ENCODE measurements at places on chromosomes 6 and 20.

DNA sequence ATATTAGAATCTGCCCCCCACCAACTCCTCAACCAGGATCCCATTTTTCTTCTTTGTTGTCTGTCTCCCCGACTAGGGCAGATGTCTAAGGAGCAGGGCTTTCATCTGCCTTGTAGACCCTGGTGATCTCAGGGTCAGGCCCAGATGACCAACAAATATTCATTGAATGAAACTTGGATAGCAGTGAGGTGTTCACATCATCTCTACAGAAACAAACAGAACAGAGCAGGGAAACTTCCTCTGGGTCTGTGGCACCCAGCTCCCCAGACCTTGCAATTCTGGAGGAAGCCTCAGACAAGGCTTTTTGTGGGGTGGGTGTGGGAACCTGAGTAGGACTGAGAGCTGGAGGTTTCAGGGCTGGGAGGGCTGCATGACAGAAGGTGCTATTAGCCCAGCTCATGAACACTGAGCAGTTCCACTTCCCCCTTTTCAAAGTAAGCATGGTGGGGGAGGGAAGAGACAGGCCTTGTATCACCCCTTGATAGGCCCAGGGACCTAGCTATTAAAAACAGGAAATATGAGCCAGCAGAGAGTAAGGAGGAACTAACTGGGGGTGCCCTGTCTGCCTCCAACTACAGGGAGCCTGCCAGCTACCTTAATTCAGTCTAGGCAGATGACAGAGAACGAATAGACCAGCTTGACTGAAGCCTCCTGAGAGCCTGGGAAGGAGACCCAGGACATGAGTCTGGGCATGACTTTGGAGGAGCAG, 37.3 kb upstream of the TOP1 start:
- no peak for DNase-seq

- no peak for DNase-seq
Measured at GRCh38 chr20:62336775-62337557, 30.1 kb downstream of the LAMA5 start.

GRCh38 chr6:150281767-150282166, 87.0 kb upstream of the IYD start:
- no peak for DNase-seq

- no peak for DNase-seq
Measured at GRCh38 chr20:19969507-19970255, 47.5 kb upstream of the NAA20 start.

DNA sequence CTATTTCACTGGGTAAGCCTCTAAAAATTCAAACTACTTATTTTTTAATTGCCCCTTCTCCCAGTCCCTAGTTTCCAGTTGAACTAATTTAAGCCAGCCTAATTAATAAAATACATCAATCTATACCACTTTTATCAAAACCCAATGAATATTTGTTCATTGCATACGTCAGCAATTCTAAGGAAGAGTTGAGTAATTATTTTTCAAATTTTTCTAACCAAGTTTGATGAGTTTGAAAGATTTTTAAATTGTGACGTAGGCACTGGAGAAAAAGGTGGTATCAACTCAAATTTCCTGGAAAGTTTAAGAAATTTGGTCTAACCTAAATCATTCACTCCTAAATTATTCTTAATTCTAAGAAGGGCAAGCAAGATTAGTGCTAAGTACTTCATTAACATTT, 35.7 kb downstream of the COL21A1 start:
- DNase-seq = no peak

DNA sequence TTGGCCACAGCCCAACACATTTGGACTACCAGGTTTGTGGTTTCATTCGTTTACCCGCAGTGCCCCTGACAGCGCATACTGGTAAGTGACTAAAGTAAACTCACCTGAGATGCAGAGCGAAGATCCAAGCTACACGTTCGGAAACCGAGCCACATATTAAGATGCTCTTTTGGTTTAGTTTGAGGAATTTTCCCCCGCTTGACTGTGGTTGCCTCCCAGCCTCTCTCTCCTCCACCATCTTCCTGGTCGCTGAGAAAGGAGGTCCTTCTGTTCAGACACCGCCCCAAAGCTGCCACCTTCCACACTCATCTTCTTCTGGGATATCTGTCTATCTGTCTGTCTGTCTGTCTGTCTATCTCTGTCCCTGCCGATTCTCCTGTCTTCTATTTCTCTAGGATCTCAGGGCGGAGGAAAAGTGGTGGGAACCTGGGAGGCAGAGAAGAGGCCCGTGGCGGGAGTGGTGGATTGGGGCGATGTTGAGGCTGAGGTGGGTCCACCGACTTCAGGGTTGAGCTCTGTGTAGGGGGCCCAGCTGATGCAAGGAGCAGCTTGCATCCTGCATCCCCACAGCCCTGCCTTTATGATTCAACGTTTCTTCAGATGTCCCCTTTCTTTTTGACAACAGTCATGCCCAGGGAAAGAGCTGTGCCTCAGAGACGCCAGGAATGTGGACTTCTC, 196.9 kb upstream of the ZNF184 start:
- no peak for DNase-seq

- no peak for DNase-seq
Measured at GRCh38 chr6:35933844-35934243, 12.9 kb upstream of the SRPK1 start.

- no peak for DNase-seq
Measured at GRCh38 chr20:59033616-59034165, 1.6 kb upstream of the ATP5F1E start.

DNA sequence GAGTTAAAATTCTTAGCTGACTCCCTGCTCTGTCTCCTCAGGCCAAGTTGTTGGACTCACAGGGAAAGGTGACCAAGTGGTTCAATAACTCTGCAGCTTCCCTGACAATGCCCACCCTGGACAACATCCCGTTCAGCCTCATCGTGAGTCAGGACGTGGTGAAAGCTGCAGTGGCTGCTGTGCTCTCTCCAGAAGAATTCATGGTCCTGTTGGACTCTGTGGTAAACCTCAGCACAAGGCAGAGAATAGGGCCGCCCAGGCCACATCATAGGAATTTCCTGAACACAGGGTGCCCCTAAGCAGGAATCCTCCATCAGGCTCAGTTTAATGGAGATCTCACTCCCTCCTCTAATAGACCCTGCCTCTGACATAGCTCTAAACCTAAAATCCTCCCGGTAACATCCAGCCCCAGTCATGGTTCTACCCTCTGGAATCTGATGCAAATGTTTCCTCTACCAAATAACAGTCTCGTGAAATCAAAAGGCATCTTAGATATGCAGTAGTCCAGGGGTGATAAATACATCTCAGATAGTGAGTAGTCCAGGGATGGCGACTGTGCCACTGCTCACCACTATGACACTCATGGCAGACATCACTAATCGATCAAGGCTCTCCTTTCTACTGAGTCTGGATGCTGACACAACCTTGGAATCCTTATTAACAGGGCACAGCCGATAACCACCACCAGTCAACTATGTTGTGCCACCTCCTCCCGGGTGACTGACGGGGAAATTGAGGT, 18.3 kb downstream of the BPIFB1 start:
- DNase-seq = peak; percentile 56

- DNase-seq = no peak
Measured at GRCh38 chr20:10177326-10177725, 41.3 kb upstream of the SNAP25 start.

DNA sequence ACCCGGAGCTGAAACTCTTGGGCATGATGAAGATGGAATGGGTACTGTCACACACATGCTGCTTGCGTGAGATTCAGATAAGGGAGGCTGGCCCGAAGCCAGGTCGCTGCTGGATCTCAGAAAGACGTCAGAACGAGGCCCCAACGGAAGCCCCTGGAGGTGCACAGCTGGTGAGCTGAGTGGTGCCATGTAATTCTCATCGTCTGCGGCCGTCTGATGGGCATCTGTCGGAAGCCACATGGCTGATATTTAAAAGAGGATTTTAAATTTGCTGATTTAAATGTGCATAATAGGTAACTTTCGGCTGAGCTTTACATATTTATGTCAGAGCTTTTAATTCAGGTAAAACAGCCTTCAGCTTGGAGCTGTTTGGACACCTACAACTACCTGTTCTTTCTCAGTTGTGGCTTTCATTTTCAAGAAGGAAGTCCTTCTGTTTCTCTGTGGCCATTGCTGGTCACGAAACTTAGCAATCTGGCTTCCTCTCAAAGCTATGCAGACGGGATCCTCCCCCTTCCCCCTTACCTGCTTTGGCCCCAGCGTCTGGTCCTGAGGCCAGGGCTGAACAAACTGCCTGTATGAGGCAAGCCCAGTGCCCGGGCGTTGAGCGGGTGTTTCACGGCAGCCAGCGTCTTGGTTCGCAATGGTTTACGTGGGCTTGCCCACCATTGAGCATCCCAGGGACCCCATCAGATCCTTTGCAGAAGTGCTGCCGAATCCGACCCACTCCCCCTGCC, 9.2 kb downstream of the SLCO4A1 start:
- no peak for DNase-seq

- DNase-seq = no peak
Measured at GRCh38 chr6:90140683-90141082, 156.0 kb downstream of the BACH2 start.

DNA sequence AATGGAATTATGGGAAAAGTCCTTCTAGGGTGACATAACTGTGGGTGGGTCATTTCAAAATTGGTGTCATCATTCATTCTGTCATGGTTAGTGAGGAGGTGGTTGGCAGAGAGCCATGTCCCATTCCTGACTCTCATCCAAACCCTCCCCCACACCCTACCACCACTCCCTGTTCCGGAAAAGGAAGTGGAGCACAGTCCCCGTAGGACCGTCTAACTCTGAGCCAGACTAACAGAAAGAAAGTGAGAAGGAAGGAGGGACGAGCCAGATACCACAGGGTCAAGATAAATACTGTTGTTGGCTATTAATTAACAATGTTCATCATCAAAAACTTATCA, 4.8 kb downstream of the TRIM10 start:
- peak; percentile 68 for DNase-seq

- no peak for DNase-seq
Measured at GRCh38 chr20:37839432-37839827, 63.5 kb upstream of the VSTM2L start.

GRCh38 chr6:39952167-39952566, 17.9 kb upstream of the MOCS1 start:
- no peak for DNase-seq

DNA sequence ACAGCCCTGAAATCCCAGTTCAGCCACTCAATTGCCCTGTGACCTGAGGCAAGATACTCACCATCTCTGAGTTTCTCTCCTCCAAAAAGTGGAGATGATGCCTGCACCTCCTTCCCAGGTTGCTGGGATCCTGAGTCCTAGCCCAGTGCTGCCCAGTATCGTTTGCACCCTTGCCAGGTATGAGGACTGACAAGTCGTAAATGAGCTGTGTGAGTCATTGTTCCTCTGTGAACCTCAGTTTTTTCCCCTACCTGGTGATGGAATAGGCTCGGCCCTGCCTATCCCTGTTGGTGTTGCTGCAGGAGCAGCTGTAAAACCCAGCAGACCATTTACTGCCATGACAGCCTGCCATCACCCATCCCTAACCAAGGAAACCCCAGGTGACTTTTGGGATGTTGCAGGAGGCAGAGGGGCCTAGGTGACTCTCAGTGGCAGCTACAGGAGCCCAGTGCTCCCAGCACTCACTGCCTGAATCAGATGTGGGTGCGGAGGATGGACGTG, 229.3 kb downstream of the SYNDIG1 start:
- DNase-seq = no peak

DNA sequence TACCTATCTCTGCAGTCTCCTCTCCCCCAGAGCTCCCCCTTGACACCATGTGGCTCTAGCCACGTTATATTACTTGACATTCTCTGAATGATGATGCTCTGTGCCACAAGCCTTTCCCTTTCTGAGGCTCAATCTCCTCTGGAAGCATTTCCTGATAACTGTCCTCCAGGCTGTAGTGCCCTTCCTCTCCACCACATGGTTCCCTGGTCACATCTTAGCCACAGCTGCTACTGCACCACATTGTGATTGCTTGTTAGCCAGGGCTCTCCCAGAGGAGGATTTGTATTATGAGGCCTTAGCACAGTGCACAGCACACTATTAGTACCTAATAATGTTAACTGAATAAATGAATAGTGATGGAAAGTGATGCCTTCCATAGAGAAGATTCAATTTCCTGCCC, 63.9 kb upstream of the RCAN2 start:
- no peak for DNase-seq

DNA sequence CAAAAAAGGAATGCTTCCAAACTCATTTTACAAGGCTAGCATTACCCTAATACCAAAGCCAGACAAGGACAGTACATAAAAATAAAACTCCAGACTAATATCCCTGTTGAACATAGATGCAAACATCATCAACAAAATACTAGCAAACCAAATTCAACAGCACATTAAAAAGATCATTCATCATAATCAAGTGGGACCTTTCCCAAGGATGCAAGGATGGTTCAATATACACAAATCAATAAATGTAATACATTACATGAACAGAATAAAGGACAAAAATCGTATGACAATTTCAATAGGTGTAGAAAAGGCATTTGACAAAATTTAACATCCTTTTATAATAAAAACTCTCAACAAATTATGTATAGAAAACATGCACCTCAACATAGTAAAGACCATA, 66.6 kb upstream of the CNR1 start:
- DNase-seq = no peak

GRCh38 chr6:111159633-111160032, 72.3 kb downstream of the SLC16A10 start:
- DNase-seq = no peak

- no peak for DNase-seq
Measured at GRCh38 chr20:33394718-33395117, 6.6 kb downstream of the CDK5RAP1 start.

- no peak for DNase-seq
Measured at GRCh38 chr20:8997701-8998117, 71.2 kb upstream of the PLCB4 start.

DNA sequence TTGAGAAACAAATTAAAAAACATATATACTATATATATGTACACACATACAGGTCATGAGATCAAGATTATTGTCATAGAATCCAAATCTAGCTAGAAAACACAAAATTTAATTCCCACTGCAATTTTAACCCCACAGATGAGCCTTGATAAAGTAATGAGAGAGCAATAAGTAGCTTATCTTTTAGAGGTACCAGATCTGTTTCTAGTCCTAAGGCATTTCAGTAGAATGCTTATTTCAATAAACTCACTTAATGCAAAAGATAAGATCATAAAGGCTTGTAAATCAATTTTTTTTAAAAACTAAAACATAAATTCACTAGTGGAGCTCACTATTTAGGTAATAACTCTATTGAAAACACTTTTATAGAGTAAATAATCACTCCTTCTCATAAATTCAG, 47.2 kb downstream of the PRKN start:
- no peak for DNase-seq

All from urothelium cell line (cell line).